Spinal cord (tissue), 10 donors: ENCODE measurements at places on chromosomes 1 and 21. TPM values are rescaled to one million over a fixed set of nuclear protein-coding genes. Genes with fewer than 3 reads are reported as not detected.

- DNase-seq: no peak
- no peak overlapping the region for H3K27ac ChIP-seq
- H3K27me3 ChIP-seq: no peaks in the 10 kb centered on the region
- no peaks in the 10 kb centered on the region for H3K4me1 ChIP-seq
- no peaks in the 10 kb centered on the region for H3K36me3 ChIP-seq
- H3K4me3 ChIP-seq: no peak overlapping the region
Measured at GRCh38 chr1:76379506-76379905, 305.0 kb downstream of the ST6GALNAC3 start.

GRCh38 chr1:48495166-48495565 is 23.2 kb upstream of the SPATA6 start:
- no peaks in the 10 kb centered on the region for H3K36me3 ChIP-seq
- H3K4me3 ChIP-seq: no peak overlapping the region
- H3K27me3 ChIP-seq: no peaks in the 10 kb centered on the region

DNA sequence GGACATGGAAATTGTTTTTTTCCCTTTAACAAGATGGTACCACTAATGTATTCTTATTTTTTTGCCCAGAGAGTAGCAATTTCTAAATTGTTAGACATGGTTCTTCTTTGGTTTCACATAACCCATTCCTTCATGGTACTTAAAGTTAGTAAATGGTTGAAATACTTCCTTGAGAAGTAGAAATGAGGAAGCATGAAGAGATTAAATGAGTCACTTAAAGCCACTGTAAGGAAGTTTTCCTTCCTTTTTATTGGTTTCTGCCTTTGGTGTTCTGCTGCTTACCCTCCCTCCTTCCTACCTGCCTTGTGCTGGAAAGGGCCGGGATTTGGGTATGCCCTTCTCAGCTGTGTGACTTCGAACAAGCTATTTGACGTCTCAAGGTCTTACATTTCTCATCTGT is 101.0 kb downstream of the KIF26B start:
- DNase-seq: no peak
- H3K36me3 ChIP-seq: no peaks in the 10 kb centered on the region
- no peaks in the 10 kb centered on the region for H3K27me3 ChIP-seq
- H3K4me1 ChIP-seq: no peaks in the 10 kb centered on the region
- H3K27ac ChIP-seq: no peak overlapping the region

- H3K27me3 ChIP-seq: peaks cover 42% of the 10 kb centered on the region
- peaks cover 19% of the 10 kb centered on the region for H3K4me1 ChIP-seq
- H3K4me3 ChIP-seq: no peak overlapping the region
Measured at GRCh38 chr1:50971748-50972305, 1.8 kb downstream of the CDKN2C start.

GRCh38 chr1:2307972-2308371 is 79.9 kb downstream of the SKI start:
- peaks cover 85% of the 10 kb centered on the region for H3K36me3 ChIP-seq
- no peak overlapping the region for H3K27ac ChIP-seq
- DNase-seq: no peak
- H3K27me3 ChIP-seq: no peaks in the 10 kb centered on the region
- H3K4me3 ChIP-seq: no peak overlapping the region

DNA sequence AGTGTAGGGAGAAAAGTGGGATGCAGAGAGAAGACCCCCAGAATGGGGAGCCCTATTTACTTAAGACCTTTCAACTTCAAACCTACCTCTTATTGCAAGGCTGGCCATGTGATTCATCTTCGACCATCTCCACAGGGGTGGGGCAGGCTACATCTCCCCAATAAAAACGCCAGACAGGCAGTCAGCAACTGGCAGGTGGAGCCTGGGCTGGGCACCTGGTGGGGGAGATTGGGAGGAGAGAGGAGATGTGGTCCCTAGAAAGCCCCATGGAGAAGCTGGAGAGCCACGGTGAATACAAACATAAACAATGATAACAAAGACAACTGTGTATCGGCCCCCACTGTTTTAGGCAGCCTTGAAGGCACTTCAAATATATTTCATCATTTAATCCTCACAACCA is 336.7 kb upstream of the PROX1 start:
- H3K4me3 ChIP-seq: no peak overlapping the region
- H3K4me1 ChIP-seq: no peaks in the 10 kb centered on the region
- no peaks in the 10 kb centered on the region for H3K27me3 ChIP-seq
- no peaks in the 10 kb centered on the region for H3K36me3 ChIP-seq

DNA sequence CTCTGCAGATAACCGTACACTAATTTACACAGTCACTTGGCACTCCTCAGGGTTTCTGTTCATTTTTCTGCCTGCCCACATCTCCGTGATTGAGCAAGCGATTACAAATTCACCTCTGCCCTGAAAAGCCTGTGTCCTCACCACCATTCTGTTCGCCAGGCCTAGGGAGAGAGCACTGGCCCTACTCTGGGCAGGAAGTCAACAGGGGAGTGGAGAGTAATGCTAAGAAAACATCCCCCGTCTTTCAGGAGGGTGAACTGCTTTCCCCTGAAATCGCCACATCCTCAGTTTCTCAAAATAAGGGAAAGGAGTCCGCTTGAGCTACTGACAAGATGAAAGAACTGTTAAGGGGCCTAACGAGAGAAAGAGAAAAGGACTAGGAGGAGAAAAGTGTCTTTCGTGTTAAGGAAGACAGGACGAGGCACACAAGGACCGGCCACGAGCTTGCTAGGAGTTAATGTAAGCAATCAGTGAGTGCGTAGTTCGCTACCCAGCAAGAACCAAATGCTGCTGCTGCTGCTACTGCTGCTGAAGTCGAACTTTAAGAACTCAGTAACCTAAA is 632 bp downstream of the PEX19 start:
- peaks cover 12% of the 10 kb centered on the region for H3K4me1 ChIP-seq
- H3K36me3 ChIP-seq: peaks cover 28% of the 10 kb centered on the region
- DNase-seq: no peak
- no peaks in the 10 kb centered on the region for H3K27me3 ChIP-seq
- peak overlapping the region; percentile 97 for H3K4me3 ChIP-seq

DNA sequence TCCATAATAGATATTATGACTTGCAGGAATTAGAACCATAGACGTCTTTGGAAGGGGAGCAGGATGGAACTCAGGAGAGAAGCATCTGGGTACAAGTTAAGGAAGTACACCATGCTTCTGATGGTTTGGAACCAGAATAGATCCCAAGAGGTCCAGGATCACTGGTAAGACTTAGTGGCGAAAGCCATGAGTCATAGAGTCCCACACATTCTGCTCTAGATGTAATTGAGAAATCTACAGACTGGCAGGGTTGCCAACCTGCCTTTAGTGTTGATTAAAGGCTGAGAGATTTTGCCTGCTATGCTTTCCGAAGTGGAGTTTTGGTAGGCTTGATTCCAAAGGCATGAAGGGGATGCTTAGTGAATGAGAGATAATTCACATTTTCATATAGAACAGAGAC is 57.1 kb upstream of the C1orf87 start:
- no peak for DNase-seq
- no peaks in the 10 kb centered on the region for H3K27me3 ChIP-seq
- no peaks in the 10 kb centered on the region for H3K4me1 ChIP-seq
- H3K27ac ChIP-seq: no peak overlapping the region

DNA sequence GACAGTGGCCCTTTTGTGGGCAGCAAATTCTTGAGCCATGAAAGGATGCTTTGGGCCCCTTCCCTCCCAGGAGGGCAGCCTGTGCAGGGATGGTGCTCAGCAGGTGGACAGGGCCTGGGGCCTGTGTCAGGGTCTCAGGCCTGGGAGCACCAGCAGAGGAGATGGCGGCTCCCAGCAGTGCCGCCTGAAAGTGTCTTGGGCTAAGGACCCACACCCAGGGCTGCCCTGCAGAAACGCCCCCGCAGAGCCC is 23.9 kb downstream of the FTCD start:
- H3K36me3 ChIP-seq: peaks cover 11% of the 10 kb centered on the region
- no peak for DNase-seq
- no peaks in the 10 kb centered on the region for H3K27me3 ChIP-seq
- no peak overlapping the region for H3K4me3 ChIP-seq
- peaks cover 4% of the 10 kb centered on the region for H3K4me1 ChIP-seq
- no peak overlapping the region for H3K27ac ChIP-seq

- H3K27me3 ChIP-seq: no peaks in the 10 kb centered on the region
- H3K36me3 ChIP-seq: no peaks in the 10 kb centered on the region
- no peaks in the 10 kb centered on the region for H3K4me1 ChIP-seq
- no peak overlapping the region for H3K27ac ChIP-seq
- no peak for DNase-seq
- H3K4me3 ChIP-seq: no peak overlapping the region
Measured at GRCh38 chr1:43783096-43783670, 75.8 kb downstream of the ST3GAL3 start.

- DNase-seq: peak; percentile 94
- H3K4me1 ChIP-seq: peaks cover 13% of the 10 kb centered on the region
- no peaks in the 10 kb centered on the region for H3K36me3 ChIP-seq
- no peak overlapping the region for H3K4me3 ChIP-seq
- H3K27me3 ChIP-seq: no peaks in the 10 kb centered on the region
- peak overlapping the region; percentile 48 for H3K27ac ChIP-seq
Measured at GRCh38 chr1:163399976-163400601, 78.3 kb downstream of the NUF2 start.

GRCh38 chr1:40897513-40897912 is 35.4 kb upstream of the CITED4 start:
- no peak for DNase-seq
- H3K36me3 ChIP-seq: no peaks in the 10 kb centered on the region
- H3K4me1 ChIP-seq: peaks cover 4% of the 10 kb centered on the region
- H3K27ac ChIP-seq: no peak overlapping the region

DNA sequence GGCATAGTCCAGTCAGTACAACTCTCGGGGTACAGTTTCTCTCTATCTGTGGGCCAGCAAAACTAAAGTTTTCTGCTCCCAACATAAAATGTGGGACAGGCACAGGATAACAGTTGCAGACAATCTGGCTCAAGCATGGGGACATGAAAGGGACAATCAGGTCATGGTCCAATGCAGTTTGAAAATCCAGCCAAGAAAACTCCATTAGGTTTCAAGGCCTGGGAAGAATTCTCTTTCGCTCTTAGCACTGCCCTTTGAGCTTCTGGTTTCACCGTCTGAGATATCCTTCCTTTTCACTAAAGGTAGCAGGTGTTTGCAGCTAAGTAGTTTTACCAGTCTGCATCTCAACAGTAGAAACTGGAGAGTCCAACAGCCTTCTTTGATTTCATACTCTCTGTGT is 21.1 kb upstream of the IL22RA1 start:
- no peaks in the 10 kb centered on the region for H3K27me3 ChIP-seq
- no peak for DNase-seq
- H3K27ac ChIP-seq: no peak overlapping the region
- H3K4me1 ChIP-seq: no peaks in the 10 kb centered on the region
- no peaks in the 10 kb centered on the region for H3K36me3 ChIP-seq

- H3K36me3 ChIP-seq: no peaks in the 10 kb centered on the region
- no peak overlapping the region for H3K4me3 ChIP-seq
- no peaks in the 10 kb centered on the region for H3K4me1 ChIP-seq
- H3K27ac ChIP-seq: no peak overlapping the region
Measured at GRCh38 chr1:222525951-222526350, 22.0 kb downstream of the HHIPL2 start.

- H3K4me1 ChIP-seq: no peaks in the 10 kb centered on the region
- no peak overlapping the region for H3K27ac ChIP-seq
- peaks cover 4% of the 10 kb centered on the region for H3K27me3 ChIP-seq
Measured at GRCh38 chr1:244791061-244791460, 44.4 kb upstream of the COX20 start.

- no peaks in the 10 kb centered on the region for H3K36me3 ChIP-seq
- H3K27me3 ChIP-seq: no peaks in the 10 kb centered on the region
- no peak overlapping the region for H3K27ac ChIP-seq
- no peak overlapping the region for H3K4me3 ChIP-seq
- no peaks in the 10 kb centered on the region for H3K4me1 ChIP-seq
Measured at GRCh38 chr1:24486331-24487065, 16.1 kb upstream of the RCAN3 start.

DNA sequence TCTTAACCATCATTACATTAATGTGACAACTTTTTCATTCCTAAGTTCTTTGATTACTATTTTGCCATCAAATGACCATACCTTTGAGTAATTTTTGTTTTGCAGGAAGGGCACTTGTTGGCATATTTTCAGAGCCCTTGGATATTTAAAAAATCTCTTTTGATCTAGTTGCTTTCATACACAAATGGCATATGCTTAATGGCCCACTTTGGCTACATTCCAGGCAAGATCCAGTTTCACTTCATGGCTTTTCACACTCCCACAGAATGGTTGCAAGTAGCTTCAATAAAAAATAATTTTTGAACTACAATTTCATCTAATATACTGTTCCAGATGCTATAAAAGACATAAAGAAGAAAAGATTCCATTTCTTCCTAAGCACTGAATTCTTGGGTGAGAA is 18.1 kb downstream of the ADAM30 start:
- no peaks in the 10 kb centered on the region for H3K27me3 ChIP-seq
- no peaks in the 10 kb centered on the region for H3K4me1 ChIP-seq
- H3K4me3 ChIP-seq: no peak overlapping the region
- H3K36me3 ChIP-seq: no peaks in the 10 kb centered on the region
- no peak for DNase-seq
- H3K27ac ChIP-seq: no peak overlapping the region

CHIA gene
- total RNA-seq: not detected

KISS1 gene
- total RNA-seq: 7.0 TPM

INTS3 gene
- total RNA-seq: 40.5 TPM

LCE1C gene
- not detected for total RNA-seq

GRHL3 gene
- total RNA-seq: 0.69 TPM

IQGAP3 gene
- 4.9 TPM for total RNA-seq

EGLN1 gene
- total RNA-seq: 63.1 TPM
